ENCODE measurements at places on chromosomes 6 and 20. TPM values are rescaled to one million over a fixed set of nuclear protein-coding genes. Genes with fewer than 3 reads are reported as not detected.

DNA sequence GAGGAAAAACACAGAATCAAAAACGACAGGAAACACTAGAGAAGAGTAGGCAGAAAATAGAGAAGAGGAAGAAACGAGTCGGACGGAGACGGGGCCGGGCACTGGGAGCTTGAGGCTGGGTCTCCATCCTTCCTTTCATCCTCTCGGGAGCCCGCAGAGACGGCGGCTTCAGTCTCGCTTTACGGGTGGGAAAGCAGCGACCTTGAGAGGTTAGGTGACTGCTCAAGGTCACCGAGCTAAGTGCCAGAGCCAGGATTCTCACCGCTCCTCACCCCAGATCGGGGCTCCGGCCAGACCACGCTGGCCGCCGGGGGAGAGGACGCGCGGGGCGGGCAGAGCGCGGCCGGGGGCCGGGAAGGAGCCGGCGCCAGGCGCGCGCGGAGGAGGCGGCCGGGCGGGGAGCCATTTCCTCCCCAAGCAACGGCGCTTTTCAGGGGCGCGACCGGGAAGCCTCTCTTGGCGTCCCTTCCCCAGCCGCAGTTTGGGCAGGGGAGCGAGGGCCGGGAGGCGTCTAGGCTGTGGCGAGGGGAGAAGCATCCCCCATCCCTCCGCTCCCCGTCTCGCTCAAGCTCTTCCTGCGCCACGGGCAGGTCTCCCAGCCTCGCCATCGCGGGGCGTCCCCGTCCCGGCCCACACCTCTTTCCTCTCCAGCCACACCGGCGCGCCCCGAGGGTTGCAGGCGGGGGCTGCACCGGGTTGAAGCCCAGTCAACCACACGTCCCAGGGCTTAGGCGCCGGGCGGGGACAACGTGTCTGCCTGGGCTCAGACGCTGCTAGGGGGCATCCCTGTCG, 24.1 kb upstream of the MAP3K7 start:
- DNase-seq, result peak; percentile 64

DNA sequence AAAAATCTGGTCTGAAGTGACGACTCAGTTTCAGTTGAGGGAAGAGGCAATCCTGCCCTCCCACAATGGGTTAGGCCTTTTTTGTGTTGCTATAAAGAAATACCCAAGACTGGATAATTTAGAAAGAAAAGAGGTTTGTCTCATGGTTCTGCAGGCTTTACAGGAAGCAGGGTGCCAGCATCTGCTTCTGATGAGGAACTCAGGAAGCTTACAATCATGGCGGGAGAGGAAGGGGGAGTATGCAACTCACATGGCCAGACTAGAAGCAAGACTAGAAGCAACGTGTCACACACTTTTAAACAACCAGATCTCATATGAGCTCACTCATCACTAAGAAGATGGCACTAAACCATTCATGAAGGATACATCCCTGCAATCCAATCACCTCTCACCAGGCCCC, 529.3 kb downstream of the KIF16B start:
- DNase-seq, result no peak

RBPJL gene
- not detected for total RNA-seq

GRCh38 chr20:40494248-40494647, 194.8 kb downstream of the MAFB start:
- peak; percentile 54 for DNase-seq

GRCh38 chr20:3107464-3108025, 23.0 kb upstream of the AVP start:
- no peak for DNase-seq

IPCEF1 gene
- total RNA-seq, result 1.3 TPM

CUL7 gene
- 6.8 TPM for total RNA-seq

DNA sequence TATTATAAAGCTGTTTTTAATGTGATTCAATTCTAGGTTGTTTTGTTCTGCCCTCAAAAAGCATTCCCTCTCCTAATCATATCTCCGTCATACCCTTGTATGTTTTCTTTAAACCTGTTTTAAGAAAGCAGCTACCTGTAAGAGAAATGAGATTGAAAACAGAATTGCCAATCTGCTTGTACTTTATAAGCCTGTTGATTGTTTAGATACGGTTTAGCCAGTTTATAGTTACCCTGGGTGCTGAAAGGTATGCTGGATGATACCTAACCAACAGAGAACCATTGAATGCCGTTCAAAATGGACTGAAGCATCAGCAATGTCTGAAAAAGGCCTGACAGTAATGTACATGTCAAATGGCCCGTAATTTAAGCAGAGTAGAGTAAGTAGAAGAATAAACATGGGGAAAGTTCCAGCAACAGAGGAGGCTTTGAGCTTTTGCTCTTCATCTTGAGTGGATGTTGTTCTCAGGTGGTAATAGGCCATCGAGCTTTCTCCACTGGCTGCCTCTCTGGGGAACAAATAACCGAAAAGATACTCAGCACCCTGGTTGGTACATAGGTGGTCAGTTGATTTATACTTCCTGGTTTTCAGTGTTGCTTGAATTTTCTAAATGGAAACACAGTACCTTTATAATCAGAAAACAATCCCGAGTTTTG, 27.5 kb downstream of the PTPN1 start:
- no peak for DNase-seq

DNA sequence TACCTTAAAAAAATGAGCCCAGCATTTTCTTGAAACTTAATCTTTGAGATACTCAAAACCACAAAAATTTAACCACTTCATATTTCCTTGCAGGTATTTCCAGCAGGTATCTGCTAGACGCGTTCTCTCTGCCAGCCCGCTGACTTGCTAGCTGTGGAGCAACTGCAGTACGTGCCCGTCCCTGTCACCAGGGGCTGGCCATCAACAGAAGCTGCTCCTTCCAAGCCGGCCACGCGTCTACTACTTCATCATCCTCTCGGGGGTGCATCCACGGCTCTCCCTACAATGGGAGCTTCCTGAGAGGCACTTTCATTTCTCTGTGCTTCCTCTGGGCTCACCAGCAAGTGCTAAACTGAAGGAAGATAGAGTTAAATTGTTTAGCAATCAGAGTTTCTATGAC, 132.4 kb downstream of the DTNBP1 start:
- DNase-seq, result no peak

CST2 gene
- not detected for total RNA-seq

COL9A1 gene
- total RNA-seq, result 0.24 TPM

Data from Right ventricle myocardium superior (tissue), 1 donor.